ENCODE measurements at places on chromosomes 12 and 14. TPM values are rescaled to one million over a fixed set of nuclear protein-coding genes. Genes with fewer than 3 reads are reported as not detected.

- peaks cover 3% of the 10 kb centered on the region for H3K4me1 ChIP-seq
- no peak overlapping the region for H3K27ac ChIP-seq
- DNase-seq, result no peak
- H3K4me3 ChIP-seq, result no peak overlapping the region
- no peaks in the 10 kb centered on the region for H3K36me3 ChIP-seq
Observed at GRCh38 chr14:50008562-50008961, 107.8 kb downstream of the VCPKMT start.

The PLEKHA5 gene
- polyA plus RNA-seq, result 46.3 TPM

DNA sequence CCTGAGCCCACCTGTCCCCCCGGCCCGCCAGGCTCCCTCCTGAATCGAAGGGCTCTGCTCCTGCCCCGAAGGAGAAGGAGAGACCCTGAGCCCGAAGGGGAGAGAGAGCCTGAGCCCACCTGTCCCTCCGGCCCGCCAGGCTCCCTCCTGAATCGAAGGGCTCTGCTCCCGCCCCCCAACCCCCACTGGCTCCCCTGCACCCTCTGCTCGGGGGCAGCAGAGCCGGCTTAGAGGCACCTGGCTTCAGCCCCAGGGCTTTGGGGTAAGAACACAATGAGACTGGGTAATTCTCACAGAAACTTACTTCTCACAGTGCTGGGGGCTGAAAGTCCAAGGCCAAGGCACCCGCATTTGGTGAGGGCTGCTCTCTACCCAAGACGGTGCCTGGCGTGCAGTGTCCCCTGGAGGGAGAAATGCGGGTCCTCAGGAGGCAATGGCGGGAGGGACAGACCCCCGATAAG lies 53.1 kb upstream of the FBRSL1 start:
- peaks cover 32% of the 10 kb centered on the region for H3K4me1 ChIP-seq
- H3K4me3 ChIP-seq, result no peak overlapping the region
- no peaks in the 10 kb centered on the region for H3K27me3 ChIP-seq
- no peak overlapping the region for H3K27ac ChIP-seq
- no peaks in the 10 kb centered on the region for H3K36me3 ChIP-seq
- no peak for DNase-seq

DNA sequence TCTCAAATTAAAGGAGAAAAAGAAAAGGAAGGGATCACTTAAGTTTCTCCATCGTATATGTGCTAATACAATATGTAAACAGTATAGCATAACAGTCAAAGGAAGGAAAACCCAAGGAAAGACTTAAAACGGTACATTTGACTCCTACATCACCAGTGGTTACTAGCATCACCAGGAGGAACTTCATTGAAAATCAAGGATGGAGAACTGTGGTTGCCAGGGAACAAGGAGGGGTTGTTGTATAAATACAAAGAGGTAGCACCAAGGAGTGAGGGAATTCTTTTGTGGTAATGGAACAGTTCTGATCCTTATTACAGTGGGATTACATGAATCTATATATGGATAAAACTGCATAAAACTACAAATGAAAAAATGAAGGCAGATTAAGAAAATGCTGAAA lies 1.6 kb downstream of the ZFYVE26 start:
- H3K27ac ChIP-seq, result no peak overlapping the region
- no peaks in the 10 kb centered on the region for H3K27me3 ChIP-seq
- H3K4me3 ChIP-seq, result no peak overlapping the region

The CCDC177 gene
- 4.3 TPM for polyA plus RNA-seq

The ANO2 gene
- polyA plus RNA-seq, result 7.5 TPM

GRCh38 chr14:99166506-99166905 lies 105.5 kb downstream of the BCL11B start:
- H3K4me1 ChIP-seq, result no peaks in the 10 kb centered on the region
- no peak for DNase-seq
- no peaks in the 10 kb centered on the region for H3K27me3 ChIP-seq
- no peak overlapping the region for H3K27ac ChIP-seq
- H3K4me3 ChIP-seq, result no peak overlapping the region
